Pancreas (tissue), 10 donors: ENCODE measurements at places on chromosomes 2 and 18. TPM values are rescaled to one million over a fixed set of nuclear protein-coding genes. Genes with fewer than 3 reads are reported as not detected.

IKZF2 gene
- 1.1 TPM for polyA plus RNA-seq

GRCh38 chr2:213253162-213253561, 31.1 kb upstream of the SPAG16 start:
- DNase-seq = no peak

DNA sequence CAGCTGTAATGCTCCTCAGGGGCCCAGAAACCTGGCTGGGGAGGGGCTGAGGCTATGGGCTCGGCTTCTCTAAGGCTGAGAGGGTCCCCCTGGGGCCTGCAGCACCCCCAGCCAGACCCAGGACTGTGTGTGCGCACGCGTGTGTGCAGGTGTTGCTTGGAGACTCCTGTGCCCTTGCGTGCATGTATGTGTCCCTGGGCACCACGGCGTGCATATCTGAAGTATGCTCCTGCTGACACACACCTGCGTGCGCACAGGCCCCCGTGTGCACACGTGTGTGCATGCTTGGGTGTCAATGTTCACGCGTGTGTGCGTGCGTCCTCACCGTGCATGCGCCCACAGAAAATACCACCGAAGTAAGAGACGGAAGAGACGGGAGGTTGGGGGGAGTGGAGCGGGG, 14.9 kb upstream of the ECEL1 start:
- no peak for DNase-seq

CDH19 gene
- 0.30 TPM for polyA plus RNA-seq

- no peak for DNase-seq
These were observed 249.1 kb upstream of the RBMS1 start for GRCh38 chr2:160742667-160743066.

RETSAT gene
- polyA plus RNA-seq = 22.1 TPM

DNA sequence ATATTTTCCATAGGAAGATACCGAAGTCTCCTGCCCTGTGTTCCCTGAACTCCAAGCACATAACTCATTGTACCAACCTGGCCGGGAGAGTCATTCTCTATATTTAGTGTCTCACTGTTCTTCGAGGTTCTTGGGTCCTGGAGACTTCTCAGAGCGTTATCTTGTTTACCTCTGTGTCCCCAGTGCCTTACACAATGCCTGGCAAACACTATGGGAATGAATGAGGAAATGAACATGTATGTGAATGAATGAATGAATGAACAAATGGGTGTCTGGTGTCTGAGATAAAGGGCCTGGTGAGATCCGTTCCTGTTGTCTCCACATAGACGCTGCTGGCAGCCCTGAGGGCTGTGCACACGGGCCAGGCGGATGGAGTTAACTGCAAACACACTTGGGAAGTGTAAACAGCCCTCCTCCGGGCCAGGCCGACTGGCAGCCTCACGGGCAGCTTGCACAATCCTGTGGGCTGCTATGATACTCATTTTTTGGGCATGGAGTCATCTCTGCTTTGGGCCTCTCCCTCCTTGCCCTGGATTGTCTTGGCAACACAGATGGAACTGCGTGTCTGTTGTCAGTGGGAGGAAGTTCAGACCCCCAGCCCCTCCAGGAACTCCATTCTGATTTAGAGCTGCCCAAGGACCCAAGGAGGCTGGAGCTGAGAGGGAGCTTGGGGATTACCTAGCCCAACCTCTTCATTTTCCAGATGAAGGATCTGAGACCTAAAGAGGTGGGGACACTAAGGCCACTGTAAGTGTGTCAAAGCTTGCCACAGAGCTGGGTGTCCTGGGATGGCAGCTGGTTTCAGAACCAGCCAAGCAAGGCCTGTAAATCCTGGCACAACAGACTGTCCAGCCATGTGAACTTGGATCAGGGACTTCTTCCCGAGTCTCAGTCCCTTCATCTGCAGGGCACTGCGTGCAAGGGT, 124.4 kb downstream of the INHBB start:
- peak; percentile 82 for DNase-seq

SIGLEC15 gene
- 0.34 TPM for polyA plus RNA-seq

DNA sequence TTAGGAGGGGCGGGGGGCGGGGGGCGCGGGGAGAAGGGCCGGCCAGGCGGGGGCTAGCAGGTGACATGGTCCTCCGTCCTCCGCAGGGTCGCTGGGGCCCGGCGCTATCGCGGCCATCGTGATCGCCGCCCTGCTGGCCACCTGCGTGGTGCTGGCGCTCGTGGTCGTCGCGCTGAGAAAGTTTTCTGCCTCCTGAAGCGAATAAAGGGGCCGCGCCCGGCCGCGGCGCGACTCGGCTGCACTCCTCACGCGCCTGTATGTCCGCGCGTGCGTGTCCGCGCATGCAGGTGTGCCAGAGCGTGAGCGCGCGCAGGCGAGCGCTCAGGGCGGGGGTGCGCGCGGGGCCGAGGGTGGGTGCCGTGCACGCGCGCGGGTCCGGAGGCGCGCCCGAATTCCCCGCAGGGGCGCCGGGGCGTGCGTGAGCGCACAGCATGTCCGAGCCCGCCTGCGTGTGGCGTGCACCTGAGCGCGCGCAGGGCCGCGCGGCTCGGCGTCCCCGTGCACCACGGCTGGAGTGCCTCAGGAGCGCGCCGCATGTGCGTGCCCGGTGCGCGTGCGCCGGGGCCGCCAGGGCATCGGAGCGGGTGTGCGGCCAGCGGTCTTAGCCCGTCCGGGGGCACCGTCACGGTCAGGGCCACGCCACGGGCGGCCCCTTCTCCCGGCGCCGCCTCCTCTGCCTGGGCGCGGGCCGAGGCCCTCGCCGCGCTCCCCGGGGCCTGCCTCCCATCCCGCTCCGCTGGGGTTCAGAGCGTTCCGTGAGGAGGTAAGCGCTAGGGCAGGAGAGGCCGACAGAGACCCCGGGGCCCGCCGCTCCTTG, 6.3 kb downstream of the SNORC start:
- no peak for DNase-seq
